ENCODE measurements at places on chromosomes 7 and 10.

- DNase-seq, result no peak
Observed at GRCh38 chr7:93747019-93747418, 143.5 kb downstream of the TFPI2 start.

DNA sequence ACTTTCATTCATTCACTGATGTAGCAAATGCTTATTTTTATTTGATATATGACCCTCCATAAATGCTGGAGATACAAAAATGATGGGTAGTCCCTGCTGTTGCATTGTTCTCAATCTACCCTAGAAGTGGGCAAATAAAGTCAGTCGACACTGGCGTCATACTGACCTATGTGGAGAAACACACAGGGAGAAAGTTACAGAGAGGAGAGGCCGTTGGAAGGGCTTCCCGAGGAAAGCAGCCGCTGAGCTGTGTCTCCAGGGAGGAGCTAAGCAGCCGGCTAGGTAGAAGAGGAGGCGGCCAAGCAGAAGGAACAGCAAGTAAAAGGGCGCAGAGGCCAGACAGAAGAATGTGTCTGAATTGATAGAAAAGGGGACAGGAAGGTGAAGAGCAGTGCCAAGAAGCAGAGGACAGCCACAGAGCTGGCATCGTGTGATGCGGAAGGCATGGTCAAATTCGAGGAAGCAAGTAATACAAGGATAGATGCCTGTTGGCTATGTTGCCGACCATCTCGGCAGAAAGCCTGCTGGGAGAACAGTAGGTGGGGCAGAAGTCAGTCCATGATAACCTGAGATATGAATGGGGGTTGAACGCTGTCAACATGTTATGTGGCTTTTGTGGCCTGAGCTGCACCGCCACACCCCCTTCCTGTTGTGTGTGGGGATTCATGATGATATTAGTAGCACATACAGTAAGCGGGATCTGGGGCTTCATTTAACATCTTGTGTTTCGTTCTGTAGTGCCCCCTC is 25.9 kb downstream of the ST8SIA6 start:
- DNase-seq, result no peak

DNA sequence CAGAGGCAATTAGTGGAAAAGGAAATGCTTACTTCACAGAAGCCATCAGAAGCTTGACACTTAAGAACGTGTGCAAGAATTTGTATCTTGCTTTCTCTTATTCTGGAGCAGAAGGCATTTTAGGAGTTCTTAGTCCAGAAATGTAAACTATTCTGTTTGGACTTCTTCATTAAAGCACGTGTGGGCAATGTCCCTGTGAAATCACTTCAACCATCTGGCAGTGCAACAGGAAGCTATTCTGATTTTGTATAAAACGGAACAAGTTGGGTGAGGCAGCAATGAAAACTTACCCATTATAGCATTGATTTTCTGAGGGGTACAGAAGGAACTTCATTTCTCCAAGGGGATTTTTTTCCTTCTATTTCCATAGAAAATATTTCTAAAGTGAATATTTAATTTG is 21.3 kb upstream of the ARHGAP21 start:
- no peak for DNase-seq

DNA sequence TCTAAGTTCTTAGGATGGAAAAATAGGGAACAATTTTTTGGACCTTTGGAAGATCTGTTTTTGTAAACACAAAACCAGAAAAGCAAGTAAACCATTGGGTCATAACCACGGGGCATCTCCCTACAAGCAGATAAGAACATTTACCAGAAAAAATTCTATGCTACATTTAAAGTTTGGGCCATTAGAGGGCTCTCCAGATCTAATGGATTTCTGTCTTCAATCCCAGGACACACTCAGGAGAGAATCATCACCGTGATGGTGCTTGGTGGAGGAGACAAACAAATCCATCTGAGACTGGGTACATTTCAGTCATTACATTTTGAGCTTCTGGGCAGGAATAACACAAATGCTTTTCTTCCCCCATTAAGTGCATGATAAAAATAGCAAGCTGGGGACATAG is 178.4 kb upstream of the TARP start:
- no peak for DNase-seq

DNA sequence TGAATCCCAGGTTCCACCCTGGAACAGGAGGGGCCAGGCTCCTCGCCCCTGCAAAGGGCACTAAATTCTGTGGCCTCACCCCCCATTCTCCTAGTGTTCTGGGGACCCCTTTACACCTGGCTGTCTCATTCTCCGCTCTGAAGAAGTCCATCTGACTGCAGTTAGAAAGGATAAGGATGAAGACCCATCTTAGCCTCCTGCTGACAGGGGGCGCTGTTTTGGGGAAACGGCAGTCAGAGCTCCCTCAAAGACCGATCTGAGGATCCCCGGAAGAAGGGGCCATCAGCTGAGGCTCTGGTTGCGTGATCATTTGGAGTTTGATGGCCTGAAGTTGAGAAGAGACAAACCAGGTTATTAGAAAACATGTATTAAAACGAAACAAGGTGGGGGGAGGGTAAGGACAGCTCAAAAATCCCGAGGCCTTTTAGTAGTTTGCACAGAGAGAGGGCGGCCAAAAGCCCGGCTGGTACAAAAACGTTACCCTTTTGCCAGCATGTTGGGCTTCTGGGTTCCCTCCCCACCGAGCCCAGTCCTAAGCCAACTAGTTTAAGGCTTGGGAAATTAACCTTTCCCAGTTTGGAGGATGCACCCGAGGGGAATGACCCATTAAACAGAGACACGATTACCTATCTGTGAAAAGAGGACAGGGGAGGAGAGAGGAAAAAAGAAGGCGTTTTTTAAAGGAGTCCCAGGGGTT is 102.8 kb downstream of the CHN2 start:
- no peak for DNase-seq

DNA sequence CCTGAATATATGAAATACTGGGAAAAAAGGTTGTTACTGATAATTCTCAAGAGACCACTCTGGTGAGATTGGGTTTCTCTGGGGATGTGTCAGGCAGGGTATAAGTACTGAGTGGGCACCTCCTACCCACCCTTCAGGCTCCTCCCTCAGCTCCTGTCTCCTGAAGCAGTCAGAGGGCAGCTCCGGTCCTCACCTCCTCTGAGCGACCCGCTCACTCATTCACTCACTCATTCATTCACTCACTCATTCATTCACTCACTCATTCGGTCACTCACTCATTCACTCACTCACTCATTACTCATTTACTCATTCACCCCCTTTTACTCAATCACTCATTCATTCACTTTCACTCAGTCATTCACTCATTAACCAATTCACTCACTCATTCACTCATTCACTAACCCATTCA is 6.9 kb upstream of the PFKP start:
- no peak for DNase-seq

GRCh38 chr7:137453356-137453755 is 109.8 kb upstream of the PTN start:
- no peak for DNase-seq

DNA sequence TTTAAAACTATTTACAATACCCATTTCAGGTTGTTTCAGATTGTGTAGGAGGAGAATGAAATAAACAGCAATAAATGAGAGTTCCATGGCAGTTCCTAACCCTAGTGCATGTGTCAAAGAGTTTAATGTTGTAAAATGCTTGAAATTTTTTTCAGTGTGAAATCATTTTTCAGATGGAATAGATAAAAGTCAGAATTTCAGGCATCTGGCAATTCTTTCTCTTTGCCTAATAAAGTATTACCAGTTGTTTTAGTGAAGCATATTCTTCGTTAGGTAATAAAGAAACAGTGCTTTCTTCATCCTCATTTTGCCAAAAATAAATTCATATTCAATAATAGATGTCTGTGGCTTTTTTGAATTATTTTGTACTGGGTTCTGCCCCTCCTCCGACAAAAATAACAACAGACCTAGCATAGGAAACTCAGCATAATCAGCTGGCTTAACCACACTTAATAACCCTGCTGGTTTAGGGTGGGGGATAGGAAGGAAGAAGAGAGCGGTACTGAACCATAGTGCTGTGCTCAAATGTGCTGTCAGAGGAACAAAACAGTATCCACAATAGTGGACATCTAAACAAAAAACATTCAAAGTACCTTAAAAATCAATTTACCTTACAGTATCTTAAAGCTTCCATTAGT is 39.1 kb downstream of the MINDY3 start:
- no peak for DNase-seq

DNA sequence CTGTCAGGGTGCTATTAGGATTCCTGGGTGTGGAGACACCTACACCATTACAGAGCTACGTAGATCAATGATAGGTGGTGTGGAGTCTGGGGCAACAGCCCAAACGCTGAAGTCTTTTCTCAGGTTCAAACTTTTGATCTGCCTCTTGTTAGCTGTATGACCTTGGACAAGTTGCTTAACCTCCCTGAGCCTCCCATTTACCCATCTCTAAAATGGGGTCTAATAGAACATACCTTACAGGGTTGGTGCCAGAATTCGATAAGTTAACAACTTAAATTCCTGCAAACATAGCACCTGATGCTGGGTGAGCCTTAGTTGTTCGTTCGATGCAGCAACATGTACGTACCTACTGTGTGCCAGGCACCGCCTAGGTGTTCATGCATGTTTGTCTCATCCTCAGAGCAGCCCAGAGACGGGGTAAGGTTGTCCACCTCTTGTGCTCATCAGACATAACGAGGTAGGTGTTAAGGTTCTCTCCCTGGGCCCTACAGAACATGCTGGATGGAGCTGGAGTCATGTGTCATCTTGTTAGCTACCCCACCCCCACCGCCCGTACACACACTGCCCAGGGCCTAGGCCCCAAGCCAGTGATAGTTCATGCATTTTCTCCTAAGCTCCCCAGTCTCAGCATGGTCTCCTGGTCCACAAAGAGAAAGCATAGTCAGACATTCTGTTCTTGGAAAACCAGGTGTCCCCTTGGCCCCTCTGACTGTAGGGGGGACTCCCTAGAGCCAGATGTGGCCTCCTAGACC is 41.0 kb upstream of the SLC29A3 start:
- DNase-seq, result no peak

DNA sequence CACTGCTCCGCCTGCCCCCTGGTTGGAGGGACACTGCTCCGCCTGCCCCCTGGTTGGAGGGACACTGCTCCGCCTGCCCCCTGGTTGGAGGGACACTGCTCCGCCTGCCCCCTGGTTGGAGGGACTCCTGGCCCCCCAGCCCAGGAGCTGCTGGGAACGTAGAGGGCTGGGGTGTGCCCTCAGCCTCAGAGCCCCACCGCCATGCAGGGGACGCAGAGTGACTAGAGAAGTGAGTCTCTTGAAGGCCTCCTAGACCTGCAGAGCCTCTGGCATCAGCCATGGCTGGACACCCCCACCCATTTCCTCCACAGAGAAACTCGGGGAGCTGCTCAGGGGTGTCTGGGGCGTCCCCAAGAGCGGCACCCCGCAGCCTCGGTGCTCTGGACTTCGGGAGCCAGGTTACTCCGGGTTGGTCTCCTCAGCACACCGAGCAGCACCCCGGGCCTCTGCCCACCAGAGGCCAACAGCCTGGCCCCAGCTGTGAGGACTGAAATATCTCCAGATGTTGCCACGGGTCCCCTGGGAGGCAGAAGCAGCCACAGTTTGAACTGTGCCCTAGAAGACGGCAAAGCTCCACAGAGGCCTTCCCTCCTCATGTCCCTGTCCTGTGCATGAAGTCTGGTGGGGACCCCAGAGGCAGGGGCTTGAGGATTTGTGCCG is 191.9 kb downstream of the ELFN1 start:
- DNase-seq, result no peak

- no peak for DNase-seq
Observed at GRCh38 chr7:103851357-103851756, 138.1 kb downstream of the RELN start.

DNA sequence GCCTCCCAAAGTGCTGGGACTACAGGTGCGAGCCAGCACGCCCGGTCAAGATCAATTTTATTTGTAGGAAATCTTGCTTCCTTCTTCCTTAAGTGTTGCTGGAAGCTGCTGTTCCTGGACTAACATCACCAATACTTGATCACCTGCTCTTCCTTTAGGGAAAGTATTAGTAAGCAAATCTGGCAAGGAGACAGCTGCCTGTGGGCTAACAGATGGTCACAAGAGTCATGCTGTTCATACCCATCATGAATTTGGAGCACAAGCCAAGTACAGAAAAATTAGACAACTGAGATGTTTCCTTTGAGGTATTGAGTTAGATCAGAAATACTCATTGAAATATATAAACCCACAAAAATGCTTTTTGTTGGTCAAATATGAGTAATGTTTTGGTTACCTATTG is 27.9 kb downstream of the BAIAP2L1 start:
- no peak for DNase-seq

DNA sequence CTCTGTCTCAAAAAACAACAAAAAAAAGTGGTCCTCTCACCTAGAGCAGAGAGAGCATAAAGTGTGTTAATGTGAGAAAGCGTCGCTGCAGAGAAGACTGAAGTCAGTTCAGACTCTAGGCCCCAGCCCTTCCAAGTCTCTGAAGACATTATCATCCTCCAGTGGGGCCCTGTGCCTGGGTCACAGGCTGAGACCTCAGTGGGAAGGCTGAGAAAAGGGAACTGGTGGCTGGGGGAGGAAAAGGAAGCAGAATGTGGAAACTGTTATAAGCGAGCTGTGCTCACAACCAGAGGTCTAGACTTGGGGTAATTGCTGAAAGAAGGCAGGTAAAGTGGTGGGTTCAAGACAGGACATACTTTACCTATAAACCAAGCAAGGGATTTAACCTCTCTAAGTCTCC is 4.9 kb upstream of the RRP12 start:
- DNase-seq, result no peak

DNA sequence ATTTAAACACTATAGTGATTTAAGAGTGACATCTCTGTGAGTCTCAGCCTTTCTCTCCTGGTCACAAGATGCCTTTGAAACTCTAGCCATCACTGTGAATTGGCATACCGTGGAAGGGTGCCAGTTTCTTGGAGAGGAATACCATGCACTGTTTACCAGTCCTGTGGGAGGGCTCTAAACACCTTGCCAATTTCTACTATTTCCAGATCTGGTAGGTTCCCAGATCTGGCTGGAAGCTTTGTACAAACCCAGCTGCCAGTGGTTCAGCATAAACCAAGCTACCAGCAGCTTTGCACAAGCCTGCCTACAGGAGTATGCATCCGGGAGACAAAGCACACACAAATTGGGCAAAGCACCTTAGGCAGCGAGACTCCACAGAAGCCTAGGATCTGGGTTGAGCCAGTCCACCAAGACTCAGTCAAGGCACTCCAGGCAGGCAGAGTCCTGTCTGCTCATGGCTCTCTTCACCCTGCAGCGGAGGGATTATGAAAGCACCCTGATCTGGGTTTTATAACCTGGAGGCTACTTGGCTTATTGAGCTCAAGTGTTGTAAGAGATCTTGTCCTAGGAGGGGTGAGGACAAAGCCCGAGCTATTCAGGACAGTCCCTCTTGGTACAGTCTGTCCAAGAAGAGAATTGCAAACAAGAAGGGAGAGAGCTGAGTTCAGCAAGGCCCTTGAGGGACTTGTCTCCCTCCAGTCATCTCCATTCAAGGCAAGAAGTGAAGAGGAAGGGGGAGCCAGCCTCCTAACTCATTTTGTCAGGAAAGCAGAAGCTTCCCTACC is 23.6 kb downstream of the MCM10 start:
- DNase-seq, result no peak

Data from iPS DF 19.7 (cell line).